Myometrial cell (primary cell): ENCODE measurements at places on chromosomes 12 and 14. TPM values are rescaled to one million over a fixed set of nuclear protein-coding genes. Genes with fewer than 3 reads are reported as not detected.

Gene LAG3
- under 0.01 and 0.35 TPM in 2 replicates for total RNA-seq

Gene NEK9
- total RNA-seq: 30.8 and 32.0 TPM in 2 replicates

Gene GNB3
- total RNA-seq: 0.29 and 1.8 TPM in 2 replicates

Gene CLEC4D
- total RNA-seq: not detected in 2 replicates

Gene OTOGL
- total RNA-seq: 0.29 TPM in 1 of 2 replicates, not detected in the other

Gene HOXC10
- not detected in 2 replicates for total RNA-seq

Gene TMEM179
- 0.35 TPM in 1 of 2 replicates, not detected in the other for total RNA-seq

Gene POTEG
- not detected in 2 replicates for total RNA-seq

Gene E2F7
- total RNA-seq: 5.2 and 9.2 TPM in 2 replicates

Gene RNF212B
- not detected in 2 replicates for total RNA-seq

Gene ASCL1
- total RNA-seq: not detected in 2 replicates

Gene DPPA3
- total RNA-seq: not detected in 2 replicates

Gene SOX5
- 6.2 and 6.6 TPM in 2 replicates for total RNA-seq

Gene KCNK10
- total RNA-seq: not detected in 2 replicates

Gene SMIM41
- total RNA-seq: not detected in 2 replicates

Gene NINJ2
- 1.8 TPM in 1 of 2 replicates, not detected in the other for total RNA-seq

Gene RFX4
- not detected in 2 replicates for total RNA-seq

Gene PTCSC3
- total RNA-seq: not detected in 2 replicates

Gene TSPAN9
- 60.8 and 73.5 TPM in 2 replicates for total RNA-seq

Gene SLC39A5
- total RNA-seq: not detected in 2 replicates

Gene PPTC7
- 3.5 and 3.9 TPM in 2 replicates for total RNA-seq

Gene GLS2
- total RNA-seq: 0.71 TPM in 1 of 2 replicates, not detected in the other

Gene SOCS2
- 40.6 and 66.3 TPM in 2 replicates for total RNA-seq

Gene CDK17
- 27.4 and 53.7 TPM in 2 replicates for total RNA-seq

Gene RGS6
- total RNA-seq: not detected in 2 replicates

Gene RIMBP2
- total RNA-seq: not detected in 2 replicates

Gene VASH1
- 4.0 and 7.3 TPM in 2 replicates for total RNA-seq

Gene PMCH
- total RNA-seq: not detected in 2 replicates

Gene TESPA1
- total RNA-seq: not detected in 2 replicates

Gene SLCO1B1
- total RNA-seq: not detected in 2 replicates

Gene TMEM132C
- total RNA-seq: not detected in 2 replicates

Gene WNT1
- total RNA-seq: not detected in 2 replicates

Gene DHRS2
- total RNA-seq: 0.29 TPM in 1 of 2 replicates, not detected in the other

Gene CFAP54
- 1.6 and 2.6 TPM in 2 replicates for total RNA-seq

Gene ACYP1
- total RNA-seq: 27.1 and 29.1 TPM in 2 replicates

Gene FLRT2
- 0.29 and 1.1 TPM in 2 replicates for total RNA-seq

Gene NIN
- total RNA-seq: 19.6 and 29.6 TPM in 2 replicates
